Activated CD4-positive, alpha-beta memory T cell treated with anti-CD3 and anti-CD28 coated beads, Interleukin-2, amount 10 ng/mL, durations not matched to agents 7 days and 5 days (primary cell): ENCODE measurements at places on chromosomes 6 and 20. TPM values are rescaled to one million over a fixed set of nuclear protein-coding genes. Genes with fewer than 3 reads are reported as not detected.

The TFAP2D gene
- total RNA-seq = not detected

The FAM83D gene
- total RNA-seq = 18.9 TPM

The SLC12A5 gene
- not detected for total RNA-seq

The BFSP1 gene
- 3.2 TPM for total RNA-seq

The LPIN3 gene
- 0.68 TPM for total RNA-seq

The TFAP2C gene
- total RNA-seq = not detected

The LIN28B gene
- not detected for total RNA-seq

The DDX27 gene
- 32.5 TPM for total RNA-seq

The ENPP4 gene
- 9.4 TPM for total RNA-seq

The MCM8 gene
- 33.2 TPM for total RNA-seq

The ATXN1 gene
- total RNA-seq = 83.1 TPM

The GPSM3 gene
- 287 TPM for total RNA-seq

The MRAP2 gene
- not detected for total RNA-seq
